ENCODE measurements at places on chromosomes 11 and 22.

DNA sequence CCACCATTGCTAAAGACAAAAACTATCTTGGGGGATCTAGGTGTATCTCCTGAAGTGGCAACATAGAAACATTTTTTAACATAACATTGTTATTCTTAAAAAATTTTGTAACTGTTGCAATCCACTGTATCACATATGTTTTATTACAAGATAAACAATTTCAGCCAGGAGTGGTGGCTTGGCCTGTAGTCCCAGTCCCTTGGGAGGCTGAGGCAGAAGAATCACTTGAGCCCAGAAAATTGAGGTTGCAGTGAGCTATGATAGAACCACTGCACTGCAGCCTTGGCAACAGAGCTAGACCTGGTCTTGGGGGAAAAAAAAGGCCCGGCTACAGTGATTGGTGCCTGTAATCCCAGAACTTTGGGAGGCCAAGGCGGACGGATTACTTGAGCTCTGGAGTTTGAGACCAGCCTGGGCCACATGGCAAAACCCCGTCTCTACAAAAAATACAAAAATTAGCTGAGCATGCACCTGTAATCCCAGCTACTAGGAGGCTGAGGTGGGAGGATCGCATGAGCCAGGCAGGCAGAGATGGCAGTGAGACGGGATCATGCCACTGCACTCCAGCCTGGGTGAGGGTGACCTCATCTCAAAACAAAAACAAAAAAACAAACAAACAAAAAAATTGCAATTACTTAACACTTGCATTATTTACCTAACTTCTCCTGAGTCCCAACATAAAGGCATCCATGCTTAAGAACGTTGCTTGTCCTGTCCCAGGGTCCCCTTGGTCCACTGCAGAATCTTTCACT, 1.5 kb upstream of the DEPDC5 start:
- DNase-seq: no peak

GRCh38 chr22:27345691-27346090, 455.9 kb downstream of the MN1 start:
- DNase-seq: no peak

- no peak for DNase-seq
Measured at GRCh38 chr11:72067676-72068075, 12.7 kb downstream of the NUMA1 start.

DNA sequence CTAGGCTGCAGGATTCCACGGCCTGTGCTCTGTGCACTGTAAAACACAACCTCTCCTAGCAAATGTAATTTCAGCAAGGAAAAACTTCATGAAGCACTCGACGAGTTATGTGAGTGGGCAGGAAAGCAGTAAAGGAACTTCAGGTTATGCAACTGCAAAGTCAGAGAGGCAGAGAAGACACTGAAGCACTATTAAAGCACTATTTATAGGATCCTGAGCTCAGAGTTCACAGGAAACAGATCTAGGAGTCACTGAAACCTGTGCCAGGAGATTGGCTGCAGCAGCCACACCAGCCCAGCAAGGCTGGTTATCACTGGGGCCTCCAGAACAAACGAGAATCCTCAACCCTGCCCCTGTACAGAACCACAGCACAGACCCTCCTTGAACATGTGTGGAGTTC, 2.5 kb downstream of the SMIM35 start:
- no peak for DNase-seq

GRCh38 chr22:29837741-29838598, at the start of gene ASCC2:
Gene ASCC2, minus strand, starts transcription at chr22:29838274. Its CDS starts 5,949 bp downstream, at chr22:29832325.
- peak; percentile 100 for DNase-seq

- peak; percentile 54 for DNase-seq
Measured at GRCh38 chr22:20509344-20510047, 2.1 kb downstream of the MED15 start.

DNA sequence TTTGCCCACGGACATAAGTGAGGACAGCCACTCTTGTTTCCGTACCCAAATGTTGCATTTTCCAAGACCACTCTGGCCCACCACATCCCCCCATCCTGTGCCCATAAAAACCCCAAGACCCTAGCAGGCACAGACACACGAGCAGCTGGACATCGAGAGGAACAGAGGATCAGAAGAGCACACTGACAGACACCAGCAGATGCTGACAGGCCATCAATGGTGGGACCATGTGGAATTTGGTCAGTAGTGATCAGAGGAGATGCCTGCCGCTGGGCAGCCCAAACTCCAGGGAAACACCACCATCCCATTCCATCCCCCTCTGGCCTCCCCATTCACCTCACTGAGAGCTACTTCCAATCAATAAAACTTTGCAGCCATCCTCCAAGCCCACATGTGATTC, 87.0 kb downstream of the DLG2 start:
- DNase-seq: no peak

GRCh38 chr11:132626446-132626845, 905.9 kb downstream of the OPCML start:
- no peak for DNase-seq

DNA sequence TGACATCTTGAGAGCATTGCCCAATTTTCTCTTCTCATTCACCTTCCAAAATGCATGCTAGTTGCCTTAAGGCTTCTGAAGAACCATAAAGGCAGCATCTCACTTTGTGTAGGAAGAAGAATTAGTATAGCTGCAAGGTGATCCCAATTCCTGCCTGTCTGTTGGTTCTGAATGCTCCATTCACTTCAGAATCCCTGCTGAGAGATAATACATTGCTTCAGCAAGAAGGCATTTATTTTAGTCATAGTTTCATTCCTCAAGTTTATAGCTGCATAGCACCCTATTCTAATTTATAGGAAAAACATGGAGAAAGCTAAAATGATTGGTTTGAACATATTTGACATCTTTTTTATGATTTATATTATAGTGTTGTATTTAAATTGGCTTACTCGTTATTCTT, 181.3 kb downstream of the METTL15 start:
- DNase-seq: no peak

GRCh38 chr11:68213135-68213515, at the start of gene KMT5B:
Gene KMT5B, minus strand, starts transcription at chr11:68213296. Its CDS starts 23,220 bp downstream, at chr11:68190076.
- DNase-seq: peak; percentile 44

GRCh38 chr22:31269892-31270579, 22.3 kb downstream of the PIK3IP1 start:
- no peak for DNase-seq

DNA sequence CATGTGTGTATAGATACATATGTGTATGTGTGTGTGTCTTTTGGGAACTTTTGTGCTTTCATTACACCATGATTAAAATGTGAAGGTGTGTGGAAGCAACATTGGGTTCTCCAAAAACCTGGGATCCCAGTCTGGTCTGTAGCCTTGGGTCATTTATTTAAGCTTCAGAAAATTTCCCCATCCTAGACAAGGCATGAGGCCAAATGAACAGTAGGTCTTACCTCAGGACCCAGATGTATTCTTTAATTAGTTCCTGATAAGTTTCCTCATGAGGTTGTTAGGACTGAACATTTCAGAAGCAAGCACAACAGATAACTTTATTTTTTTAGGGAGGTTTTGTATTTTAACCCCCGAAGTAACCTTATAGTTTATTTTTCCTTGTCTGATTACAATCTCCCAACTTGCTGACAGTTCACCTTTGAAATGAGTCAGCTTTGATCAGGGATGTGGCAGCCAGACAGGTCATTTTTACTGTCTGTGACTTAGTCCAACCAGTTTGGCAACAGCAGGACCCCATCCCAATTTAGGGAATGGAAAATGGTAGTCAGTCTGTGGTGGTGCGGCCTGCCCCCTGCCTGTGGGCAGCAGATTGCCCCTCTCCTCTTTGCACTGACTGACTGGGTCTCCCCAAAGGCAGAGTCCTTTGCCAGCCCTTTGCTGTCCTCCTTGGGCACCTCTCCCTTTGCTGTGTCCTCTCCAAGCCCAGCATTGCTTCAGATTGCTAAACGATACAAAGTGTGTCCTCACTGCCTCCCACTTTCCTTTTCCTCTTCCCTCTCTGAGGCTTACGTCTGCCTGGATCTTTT, 88.3 kb downstream of the NAV2 start:
- DNase-seq: no peak

- DNase-seq: no peak
Measured at GRCh38 chr11:108906329-108906728, 241.5 kb downstream of the DDX10 start.

- DNase-seq: no peak
Measured at GRCh38 chr11:2216400-2217064, 44.9 kb upstream of the TH start.

GRCh38 chr11:19625438-19625837, 87.2 kb upstream of the NAV2 start:
- no peak for DNase-seq

GRCh38 chr11:22795914-22796313, 33.7 kb downstream of the SVIP start:
- DNase-seq: no peak

- no peak for DNase-seq
Measured at GRCh38 chr11:12797996-12798395, 123.8 kb downstream of the TEAD1 start.

DNA sequence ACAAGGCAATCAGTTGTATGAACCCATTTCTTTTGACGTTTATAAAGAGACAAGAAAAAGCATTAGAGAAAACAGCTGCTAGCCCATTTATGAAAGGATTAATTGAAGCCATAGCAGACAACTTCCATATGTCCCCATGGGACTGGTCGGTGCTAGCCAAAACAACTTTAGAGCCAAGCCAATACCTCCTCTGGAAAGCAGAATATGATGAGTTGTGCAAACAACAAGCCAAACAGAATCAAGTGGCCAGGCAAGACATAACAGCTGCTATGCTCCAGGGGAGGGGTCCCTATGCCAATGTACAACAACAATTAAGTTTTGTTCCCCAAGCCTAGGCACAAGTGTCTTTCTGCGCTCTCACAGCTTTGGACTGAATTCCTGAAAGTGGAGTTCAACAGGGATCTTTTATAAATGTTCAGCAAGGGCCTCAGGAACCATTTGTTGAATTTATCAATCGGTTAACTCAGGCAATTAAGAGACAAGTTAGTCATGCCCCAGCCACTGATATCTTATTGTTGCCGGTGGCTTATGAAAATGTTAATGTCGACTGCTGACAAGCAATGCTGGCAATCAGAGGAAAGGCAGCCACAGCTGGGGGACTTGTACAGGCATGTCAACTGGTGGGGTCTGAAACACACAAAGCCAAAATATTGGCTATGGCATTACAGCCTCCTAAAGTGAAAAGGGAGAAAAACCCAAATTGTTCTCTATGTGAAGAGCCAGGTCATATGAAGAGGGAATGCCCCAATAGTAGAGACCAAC, 1593.1 kb upstream of the TENM4 start:
- no peak for DNase-seq

- no peak for DNase-seq
Measured at GRCh38 chr22:48456449-48456848, 1371.2 kb downstream of the BRD1 start.

DNA sequence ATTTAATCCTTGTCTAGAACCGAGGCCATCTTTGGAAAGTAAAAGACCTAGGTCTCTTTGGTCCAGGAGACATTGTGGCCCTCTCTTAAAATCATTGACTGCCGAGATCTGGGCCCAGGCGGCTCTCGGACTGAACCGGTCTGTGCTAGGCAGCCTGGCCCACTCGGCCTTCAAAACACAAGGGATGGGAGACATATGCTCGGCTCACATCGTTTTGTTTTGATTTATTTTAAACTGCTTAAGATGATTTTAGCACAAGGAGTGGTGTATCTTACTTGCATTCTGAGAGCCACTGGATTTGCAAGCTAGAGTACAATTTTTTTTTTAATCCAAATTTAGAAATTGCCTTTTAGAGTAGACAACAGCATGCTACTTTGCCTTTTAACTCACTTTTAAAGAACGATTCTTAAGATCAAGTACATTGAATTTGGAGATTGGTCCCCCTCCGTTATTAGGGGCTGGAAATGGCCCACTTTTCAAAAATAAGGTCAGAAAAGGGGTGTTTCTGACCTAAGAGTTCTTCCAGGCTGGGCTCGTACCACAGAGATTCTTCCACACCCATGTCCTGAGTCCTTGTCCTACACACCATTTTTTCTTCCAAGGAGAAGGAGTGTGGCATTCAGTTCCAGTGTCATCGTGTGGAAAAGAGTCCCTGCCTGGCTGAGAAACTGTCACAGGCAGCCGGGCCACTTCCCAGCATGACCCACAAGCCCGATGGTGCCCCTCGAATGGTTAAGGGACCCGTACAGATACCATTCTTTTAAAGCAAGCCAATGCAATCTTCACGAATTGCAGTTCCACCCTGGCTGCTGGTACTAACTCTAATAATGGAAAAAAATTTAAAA, 80.5 kb upstream of the WNT7B start:
- DNase-seq: no peak

DNA sequence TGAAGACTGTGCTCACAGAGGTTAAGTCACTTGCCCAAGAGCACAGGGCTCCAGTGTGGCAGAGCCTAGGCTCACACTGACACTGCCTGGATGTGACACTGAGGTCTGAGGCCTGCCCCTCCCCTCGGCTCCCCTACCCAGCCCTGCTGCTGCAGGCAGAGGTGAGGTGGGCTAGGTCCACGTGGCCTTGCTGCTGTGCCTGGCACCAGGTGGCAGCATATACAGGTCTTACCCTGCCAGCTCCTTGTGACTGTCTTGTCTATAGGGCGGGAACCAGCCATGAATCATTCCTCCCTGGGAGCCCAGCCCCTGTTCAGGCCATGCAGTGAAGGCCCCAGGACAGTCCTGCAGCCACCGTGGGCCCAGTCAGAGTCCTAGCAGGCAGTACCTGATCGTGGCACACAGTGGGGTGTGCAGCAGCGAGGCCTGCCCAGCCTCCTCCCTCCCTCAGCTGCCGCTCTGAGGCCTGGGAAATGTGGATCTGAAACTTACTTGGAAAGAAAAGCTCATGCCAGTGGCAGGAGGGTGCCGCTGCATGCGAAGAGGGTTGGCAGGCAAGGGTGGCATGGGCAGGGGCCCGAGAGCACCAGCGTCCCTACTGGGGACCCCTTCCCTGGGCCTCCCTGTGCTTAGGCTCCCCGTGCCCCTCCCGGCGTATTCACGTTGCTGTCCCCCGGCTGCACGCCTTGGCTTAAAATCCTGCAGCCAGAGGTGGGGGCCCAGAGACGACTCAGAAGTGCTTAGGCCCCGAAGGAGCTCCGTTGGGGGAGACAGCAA, 1.2 kb upstream of the CERK start:
- DNase-seq: peak; percentile 60

DNA sequence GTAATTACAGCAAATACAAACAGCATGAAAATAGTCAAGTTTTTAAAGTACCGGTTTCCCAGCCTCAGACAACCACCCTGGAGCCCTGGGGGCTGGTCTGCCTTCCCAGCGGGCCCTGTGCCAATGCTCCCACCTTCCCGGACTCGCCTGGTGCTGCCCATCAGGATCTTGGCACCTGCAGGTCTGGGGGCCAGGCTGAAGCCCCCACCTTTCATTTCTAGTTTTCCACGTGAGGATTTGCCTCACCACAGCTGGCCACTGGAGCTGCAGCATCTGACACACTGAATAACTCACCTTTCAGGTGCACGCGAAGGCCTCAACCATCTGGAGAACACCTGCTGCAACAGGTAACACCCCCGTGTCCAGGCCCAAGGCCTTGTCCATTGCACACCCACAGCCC, 108.7 kb upstream of the THY1 start:
- DNase-seq: no peak

- no peak for DNase-seq
Measured at GRCh38 chr22:27218012-27218920, 560.9 kb downstream of the MIAT start.

- DNase-seq: no peak
Measured at GRCh38 chr11:119763071-119763728, 34.2 kb upstream of the NECTIN1 start.

All from activated CD4-positive, alpha-beta T cell treated with anti-CD3 and anti-CD28 coated beads for 24 hours (primary cell).